ENCODE measurements at places on chromosomes 4 and X. TPM values are rescaled to one million over a fixed set of nuclear protein-coding genes. Genes with fewer than 3 reads are reported as not detected.

Gene PAK3
- polyA plus RNA-seq, result 5.4 TPM

DNA sequence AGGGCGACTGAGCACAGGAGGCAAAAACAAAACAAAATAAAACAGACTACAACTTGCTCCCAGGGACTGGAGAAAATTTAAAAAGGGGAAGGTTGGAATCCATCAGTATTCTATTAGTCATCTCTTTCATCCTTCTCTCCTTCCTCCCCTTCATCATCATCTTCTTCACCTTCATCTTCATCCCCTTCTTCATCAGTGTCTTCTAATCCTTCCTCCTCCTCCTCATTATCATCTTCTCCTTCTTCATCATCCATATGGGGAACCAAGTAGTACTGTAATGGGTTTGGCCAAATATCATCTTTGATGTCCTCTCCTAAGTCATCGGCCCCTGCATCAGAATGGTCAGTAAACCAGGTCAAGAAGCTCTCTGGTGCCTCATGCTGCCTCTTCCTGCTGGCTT lies 6.9 kb upstream of the MCUB start:
- no peak for DNase-seq

Gene CCKAR
- polyA plus RNA-seq, result not detected

DNA sequence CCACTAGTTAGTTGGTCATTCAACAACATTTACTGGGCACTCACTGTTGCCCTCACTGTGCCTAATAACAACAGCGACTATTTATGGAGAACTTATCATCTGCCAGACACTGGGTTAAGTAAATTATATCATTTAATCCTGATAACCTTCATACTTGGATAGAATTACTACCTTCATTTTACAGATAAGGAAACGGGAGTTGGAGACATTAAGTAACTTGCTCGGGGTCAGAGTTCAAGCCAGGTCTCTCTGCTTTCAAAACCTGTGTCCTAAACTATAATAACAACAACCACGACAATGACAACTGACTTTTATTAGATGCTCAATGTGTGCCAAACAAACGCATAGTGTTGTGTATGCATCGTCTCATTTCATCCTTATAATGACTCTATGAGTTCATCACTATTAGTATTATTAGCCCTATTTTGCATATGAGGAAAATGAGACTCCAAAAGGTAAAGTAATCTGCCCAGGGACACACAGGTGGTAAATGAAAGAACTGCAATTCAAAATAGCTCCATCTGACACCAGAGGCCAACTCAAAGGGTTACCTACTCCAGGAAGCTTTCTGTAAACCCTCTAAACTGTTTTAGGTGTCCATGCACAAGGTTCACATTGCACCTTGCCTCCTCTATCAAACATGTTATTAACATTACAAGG lies 98.4 kb upstream of the ACSL4 start:
- DNase-seq, result no peak

Gene ADH1A
- polyA plus RNA-seq, result 1.5 TPM

GRCh38 chr4:88599714-88600113 lies 7.4 kb downstream of the HERC3 start:
- DNase-seq, result no peak

GRCh38 chr4:37674439-37674838 lies 11.7 kb downstream of the RELL1 start:
- no peak for DNase-seq

Gene ARHGAP24
- 103 TPM for polyA plus RNA-seq

DNA sequence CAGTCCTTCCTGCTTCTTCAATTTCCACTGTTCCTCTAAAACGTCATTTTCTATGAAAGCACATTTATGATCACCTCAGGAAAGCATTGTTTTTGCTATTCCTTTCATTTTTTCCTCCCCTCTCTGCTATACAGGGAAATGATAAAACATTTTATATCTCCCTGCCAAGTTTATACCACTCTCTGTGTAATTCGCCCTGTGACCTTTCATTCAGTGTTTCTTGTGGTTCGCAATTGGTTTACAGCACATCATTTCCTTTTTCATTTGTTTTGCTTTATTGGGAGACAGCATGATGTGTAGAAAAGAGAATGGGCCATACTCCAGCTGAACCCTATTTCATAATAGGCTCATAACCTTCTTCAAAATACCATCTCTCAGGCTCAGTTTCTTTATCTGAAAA lies 99.9 kb upstream of the RAPGEF2 start:
- DNase-seq, result no peak
